ENCODE measurements at places on chromosomes 2 and 18.

GRCh38 chr2:178070824-178071223 lies 1.8 kb downstream of the PDE11A start:
- no peak for DNase-seq

DNA sequence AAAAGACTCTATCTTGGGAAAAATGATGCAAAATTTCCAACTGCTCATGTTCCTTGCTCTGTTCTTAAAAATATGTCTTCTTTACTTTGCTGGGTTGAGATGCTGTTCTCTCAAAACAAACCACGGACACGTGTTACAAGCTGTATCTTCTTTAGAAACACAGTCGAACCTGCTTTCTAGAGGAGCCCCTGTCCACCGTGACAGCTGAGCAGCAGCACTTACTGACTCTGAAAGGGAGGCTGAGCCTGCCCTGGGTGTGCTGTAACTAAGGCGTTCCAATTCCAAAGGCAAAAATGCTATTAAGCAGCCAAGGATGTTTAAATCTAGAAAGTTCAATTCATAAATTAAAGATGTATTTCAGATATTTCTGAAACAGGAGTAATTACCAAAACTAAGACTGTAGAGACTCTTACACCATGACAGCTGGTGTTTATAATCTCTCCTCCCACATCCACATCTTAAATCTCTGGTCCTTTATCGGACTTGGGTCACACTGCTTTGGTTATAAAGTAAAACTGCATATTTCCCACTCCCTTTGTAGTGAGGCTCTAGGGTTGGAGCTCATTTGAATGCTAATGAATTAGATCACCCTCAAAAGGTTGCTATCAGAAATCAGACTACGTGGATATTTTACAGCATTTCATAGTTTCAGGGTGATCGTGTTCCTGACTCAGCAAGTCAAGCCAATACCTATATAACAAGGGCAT lies 281.2 kb upstream of the LYPD1 start:
- no peak for DNase-seq

GRCh38 chr2:175372704-175373701 lies 191.5 kb upstream of the ATP5MC3 start:
- DNase-seq: no peak

DNA sequence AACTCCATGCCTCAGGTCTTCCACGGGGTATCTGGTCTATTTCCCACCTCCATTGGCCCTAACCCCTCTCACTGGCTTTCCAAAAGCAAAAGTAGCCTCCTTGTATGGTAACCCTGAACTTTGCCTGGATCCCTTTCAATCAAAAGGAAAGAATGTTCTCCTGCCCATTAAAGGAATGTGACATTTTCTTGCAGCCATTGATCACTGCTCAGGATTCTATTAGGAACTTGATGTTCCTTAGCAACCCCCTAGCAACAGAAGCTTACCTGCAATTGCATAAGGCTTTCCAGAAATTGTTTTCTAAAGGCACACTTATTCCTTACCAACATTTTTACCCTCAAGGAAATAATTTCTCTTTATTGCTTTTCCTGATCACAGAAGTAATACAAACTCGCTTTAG lies 91.4 kb upstream of the AGAP1 start:
- DNase-seq: no peak

DNA sequence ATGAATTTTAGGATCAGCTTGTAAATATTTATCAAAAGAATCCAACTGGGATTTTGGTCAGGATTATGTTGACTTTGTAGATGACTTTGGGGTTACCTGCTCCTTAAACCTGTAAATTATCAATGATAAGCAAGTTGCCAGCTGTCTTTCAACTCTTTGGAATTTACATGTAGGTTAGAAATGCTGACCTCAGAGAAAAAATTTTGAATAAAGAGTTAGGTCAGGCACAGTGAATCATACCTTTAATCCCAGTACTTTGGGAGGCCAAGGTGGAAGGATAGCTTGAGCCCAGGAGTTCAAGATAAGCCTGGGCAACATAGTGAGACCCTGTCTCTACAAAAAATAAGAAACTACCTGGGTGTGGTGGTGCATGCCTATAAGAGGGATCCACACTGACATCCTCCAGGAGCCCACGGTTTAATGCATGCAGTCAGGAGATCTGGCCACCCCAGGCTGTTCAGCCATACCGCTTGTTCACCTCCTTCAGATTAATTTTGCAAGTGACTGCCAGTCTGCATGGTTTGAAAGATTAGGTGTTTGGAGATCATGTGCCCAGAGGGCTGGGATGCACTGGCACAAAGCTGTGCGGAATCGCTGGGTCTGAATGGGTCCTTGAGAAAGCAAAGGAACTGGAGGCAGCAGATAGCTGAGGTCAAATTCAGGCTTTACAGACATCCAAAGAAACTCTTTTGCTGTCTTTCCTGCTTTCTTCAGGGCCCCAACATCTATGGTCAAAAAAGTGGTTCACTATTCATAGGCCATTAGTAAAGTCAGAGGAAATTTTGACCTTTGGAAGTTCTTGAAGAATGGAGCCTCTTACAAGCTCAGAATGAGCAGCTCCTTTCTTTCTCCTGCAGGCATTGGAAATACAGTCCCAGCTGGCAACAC lies 83.4 kb upstream of the TXNDC2 start:
- DNase-seq: no peak

DNA sequence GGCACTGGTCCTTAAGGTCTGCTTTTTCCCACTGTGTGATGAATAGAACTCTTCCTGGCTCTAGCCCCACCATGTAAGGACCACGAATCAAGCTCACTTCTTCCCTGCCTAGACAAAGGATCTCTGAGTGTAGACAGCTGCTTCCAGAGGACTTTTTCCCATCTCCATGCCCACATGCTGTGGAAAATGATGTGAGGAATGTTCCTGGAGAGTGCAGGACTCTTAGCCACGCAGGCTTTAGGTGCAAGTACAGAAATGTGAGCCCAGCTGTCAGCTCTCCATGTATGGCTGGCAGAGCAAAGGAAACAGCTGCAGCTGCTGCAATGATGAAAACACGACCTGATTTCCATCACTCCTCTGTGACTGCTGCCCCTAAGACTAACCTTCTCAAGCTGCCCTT lies 35.5 kb downstream of the NXPH2 start:
- DNase-seq: no peak

- DNase-seq: no peak
Observed at GRCh38 chr2:235979753-235980435, 188.3 kb downstream of the GBX2 start.

GRCh38 chr2:15278296-15278695 lies 282.8 kb downstream of the NBAS start:
- no peak for DNase-seq

- DNase-seq: no peak
Observed at GRCh38 chr18:765764-766549, 46.1 kb downstream of the YES1 start.

Data from CD4-positive, alpha-beta T cell treated with Interleukin-17A for 1 hour (primary cell).